ENCODE measurements at places on chromosomes 12 and 14. TPM values are rescaled to one million over a fixed set of nuclear protein-coding genes. Genes with fewer than 3 reads are reported as not detected.
A peak's percentile ranks its signal among the peaks of the same experiment; 100 is the strongest.

DNA sequence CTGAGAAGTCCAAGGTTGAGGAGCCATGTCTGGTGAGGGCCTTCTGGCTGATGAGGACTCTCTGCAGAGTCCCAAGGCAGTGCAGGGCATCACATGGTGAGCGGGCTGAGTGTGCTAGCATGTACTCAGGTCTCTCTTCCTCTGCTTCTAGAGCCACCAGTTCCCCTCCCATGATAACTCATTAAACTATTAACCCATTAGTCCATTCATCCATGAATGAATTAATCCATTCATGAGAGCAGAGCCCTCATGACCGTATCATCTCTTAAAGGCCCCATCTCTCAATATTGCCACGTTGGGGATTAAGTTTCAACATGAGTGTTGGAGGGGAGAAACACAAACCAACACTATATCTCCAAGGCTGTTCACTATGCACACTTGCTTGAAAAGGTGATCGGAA, 83.7 kb downstream of the TMEM30B start:
- no peak for DNase-seq

DNA sequence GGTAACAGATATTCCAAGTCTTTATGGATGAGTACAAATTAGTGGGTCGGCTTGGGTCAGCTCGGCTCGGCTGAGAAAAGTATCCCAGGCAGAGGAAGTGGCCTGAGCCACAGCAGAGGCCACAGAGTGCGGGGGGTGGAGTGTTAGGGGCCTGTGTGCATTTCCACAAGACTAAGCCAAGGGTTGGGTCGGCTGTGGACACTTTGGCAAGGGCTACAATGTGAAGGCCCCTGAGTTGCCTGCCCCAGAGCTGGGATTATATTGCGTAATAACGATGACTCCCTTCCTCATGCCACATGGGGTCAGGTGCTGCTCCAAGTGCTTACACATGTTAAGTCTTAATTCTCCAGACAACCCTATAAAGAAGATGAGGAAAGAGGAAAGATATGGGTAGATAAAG, 11.4 kb downstream of the EVL start:
- no peak for DNase-seq

GRCh38 chr14:101595887-101596721, 34.8 kb downstream of the DIO3 start:
- DNase-seq: no peak

DNA sequence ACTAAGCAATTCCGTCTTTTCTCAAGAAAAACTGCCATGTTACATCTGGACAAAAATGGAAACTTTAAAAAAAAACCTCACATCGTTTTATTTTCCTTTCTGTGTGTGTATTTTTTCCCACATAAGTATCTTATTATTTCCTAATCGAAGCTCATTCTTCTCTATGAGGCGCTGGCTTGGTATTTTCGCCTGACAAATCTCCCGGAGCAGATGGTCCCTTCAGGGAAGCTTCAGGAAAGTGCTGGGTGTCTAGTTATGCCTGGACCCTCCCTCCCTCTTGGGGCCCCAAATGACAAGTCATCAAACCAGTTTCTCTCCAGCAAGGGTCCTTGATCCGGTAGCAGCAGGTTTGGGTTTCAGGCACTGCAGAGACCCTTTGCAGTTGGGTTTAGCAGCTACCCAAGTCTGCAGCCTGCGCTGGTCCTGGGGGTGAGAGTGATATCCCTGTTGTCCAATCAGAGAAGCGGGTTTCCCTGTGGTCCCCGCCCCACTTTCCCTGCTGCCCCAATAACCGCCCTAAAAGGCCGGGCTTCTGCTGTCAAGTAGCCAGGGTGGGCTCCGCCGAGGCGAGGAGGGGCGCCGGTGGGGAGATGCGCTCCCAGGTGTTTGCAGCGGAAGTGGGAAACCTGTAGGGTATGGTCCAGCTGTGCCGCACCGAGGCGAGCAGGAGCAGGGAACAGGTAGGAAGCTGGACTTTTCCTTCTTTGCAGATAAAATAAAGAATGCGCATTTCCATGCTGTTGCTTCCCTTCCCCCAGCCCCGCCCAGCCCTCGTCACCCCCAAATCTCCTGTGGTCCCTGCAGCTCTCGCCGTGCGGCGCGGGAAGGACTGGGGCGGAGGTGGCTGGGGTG, at the start of gene CNTN1:
CNTN1 (plus strand) TSS at position 527 of the 852 bp plus-strand sequence.
- peak; percentile 71 for DNase-seq

- DNase-seq: no peak
Measured at GRCh38 chr12:100295764-100296555, 29.0 kb downstream of the SCYL2 start.

- DNase-seq: peak; percentile 37
Measured at GRCh38 chr14:105855893-105856675, 329.7 kb downstream of the TMEM121 start.

DNA sequence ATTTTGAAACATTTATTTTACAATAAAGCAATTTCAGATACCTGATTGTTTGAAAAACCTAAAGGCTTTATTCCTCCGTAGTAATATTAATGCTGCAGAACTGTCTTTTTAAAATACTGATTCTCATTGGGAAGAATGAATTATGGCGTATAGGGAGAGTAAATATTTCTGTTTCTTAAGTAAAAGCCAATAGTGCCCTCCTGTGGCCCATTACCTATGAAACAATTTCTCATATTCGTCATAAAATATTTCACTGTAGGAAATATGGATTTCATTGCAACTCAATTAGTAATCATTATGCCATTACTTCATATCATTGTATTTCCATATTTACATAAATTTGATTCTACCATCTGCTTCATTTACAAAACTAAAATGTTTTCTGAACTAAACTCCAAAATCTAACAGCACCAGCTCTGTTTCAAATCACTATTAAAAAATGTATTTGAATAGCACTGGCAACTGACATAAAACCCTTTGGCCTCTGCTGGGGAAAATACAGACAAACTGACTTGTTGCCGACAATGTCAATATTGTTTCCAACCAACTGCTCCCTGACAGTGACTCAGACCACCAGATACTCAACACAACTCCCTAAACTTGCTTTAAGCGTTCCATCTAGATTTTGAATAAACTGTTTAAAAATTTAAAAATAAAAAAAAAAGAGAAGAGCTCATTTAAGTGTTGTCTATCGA, 290.3 kb downstream of the NAV3 start:
- DNase-seq: no peak

GRCh38 chr12:19757317-19757877, 318.1 kb downstream of the AEBP2 start:
- no peak for DNase-seq

DNA sequence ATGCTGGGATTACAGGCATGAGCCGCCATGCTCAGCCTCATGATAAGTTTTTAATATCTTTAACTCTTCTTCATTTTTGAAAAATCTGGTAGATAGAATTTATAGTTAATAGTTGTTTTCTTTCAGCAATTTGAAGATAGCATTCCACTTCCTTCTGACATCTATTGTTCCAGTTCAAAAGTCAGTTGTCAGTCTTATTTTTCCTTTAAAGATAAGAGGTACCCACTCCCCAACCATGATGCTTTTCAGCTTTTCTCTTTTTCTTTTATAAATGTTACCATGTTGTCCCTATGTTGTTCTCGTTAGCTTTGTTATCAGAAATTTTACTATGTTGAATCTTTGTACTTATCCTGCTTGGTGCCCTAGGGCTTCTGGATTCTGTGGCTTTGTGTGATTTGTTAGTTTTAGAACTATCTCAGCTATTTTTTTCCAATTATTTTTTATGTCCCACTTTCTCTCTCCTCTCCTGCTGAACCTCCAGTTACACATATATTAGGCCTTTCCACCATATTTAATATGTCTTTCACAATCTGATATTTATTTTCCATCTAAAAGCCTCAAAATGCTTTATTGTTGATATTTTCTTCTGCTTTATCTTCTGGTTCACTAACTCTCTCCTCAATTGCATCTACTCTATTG, 181.6 kb upstream of the FOXN3 start:
- DNase-seq: no peak

GRCh38 chr14:105282098-105282725, 18.6 kb downstream of the BRF1 start:
- no peak for DNase-seq

DNA sequence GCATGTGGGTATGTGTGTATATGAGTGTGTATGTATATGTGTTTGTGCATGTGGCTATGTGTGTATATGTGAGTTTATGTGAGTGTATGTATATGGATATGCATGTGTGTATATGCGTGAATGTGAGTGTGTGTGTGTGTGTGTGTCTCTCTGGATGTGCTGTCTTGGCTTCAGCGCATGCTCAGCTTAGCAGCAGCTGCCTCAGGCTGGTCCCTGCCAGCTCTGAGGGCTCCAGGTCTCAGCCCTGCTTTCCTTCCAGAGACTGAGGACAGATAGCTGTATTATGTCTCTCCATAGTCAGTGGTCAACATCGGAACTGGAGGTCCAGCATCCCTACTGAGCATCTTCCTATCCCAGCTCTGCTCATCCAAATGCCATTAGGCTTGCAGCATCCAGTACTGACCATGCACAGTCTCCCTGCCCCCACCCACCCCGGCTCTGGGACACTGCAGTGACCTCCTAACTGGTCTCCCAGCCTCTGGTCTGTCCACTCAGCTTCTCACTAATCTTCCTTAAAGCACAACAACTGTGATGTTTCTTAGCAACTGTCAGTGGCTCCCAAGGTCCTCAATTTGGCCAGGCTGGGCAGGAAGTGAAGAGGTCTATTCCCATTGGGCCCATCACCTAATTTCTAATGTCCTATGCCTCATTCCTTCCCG, 22.8 kb downstream of the FAIM2 start:
- DNase-seq: no peak

DNA sequence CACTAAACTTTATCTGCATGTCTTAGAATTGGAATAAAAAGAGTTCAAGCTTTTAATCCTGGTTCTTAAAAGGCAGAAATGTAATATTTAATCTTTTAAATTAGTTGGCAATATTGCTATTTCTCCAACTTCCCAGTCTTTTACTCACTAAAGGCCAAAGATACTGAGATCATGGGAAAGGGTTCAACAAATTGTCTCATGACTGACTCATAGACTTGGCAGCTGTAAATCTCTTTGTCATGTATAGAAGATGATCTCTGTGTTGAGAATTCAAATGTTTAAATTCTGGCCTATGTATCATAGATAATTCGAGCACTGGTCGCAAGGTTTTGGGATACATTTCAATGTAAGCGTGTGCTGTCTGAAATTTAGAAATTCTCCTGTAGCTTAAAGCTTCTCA, 40.1 kb upstream of the STRAP start:
- DNase-seq: no peak

DNA sequence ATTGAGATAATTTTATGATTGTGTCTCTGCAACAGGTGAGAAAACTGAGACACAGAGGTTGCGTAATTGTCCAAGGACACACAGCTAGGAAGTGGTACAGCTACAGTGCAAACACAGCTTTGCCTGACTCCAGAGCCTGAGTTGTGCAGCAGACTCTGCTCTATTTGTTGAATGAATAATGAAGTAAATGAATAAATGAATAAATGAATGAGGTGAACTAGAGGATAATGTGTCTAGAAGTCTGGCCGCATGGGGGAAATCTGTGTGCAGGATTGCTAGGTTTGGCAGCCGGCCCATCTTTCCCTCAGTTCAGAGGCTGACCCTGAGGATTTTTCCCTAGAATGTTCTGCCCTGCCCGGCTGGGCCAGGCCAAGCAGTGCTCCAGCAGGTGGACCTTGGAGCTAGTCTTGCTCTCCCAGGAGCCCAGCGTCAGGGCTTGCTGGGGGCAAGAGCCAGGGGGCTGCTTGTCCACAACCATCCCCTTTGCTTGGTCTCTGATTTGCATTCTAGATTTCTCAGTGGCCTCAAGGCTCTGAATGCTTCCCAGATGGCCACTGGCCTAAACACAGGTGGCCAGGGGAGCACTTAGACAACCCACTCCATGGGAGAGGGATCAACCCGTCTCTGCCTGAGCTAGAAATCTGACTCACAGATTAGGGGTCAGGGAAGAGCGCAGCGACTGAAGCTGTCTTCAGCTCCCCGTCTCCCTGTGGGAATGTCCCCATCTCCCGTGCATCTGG, 225.2 kb downstream of the C12orf75 start:
- no peak for DNase-seq

GRCh38 chr12:122668268-122668667, 34.9 kb downstream of the HCAR2 start:
- DNase-seq: no peak

- DNase-seq: no peak
Measured at GRCh38 chr14:69993326-69993725, 114.1 kb downstream of the SMOC1 start.

DNA sequence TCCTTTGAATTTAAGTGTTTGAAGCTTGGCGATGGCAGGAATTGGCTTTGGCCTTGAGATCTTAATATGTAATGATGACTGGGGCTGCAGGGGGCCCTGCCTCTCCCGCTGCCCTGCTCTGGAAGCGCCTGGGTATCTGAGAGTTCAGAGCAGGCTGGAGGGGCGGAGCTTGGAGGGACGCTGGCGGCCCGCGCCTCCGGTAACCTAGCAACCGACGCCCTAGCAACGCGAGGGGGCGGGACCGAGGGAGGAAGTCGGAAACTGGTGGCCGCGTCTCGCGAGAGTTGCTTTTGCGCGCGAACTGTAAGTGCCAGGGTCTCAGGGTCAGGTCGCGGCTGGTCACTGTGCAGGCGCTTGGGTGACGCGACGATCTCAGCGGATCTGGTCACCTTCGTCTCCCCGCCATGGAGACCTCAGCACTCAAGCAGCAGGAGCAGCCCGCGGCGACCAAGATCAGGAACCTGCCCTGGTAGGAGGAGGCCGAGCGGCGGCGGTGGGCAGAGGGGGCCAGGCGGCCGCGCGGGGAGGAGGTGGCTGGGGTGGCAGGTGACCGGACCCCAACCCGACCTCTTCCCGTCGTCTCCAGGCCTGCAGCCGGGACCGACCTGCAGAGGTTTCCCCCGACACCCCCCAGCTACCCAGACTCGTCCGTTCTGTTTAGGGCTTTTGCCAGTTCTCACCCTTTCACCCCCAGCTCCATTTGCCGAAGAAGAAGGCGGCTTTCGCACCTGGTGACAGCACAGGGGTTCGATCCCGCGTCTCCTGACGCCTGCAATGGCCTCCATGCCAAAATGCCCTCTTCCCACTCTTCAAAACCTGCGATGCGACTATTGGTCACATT, at the start of gene RFC5:
RFC5 (plus strand) TSS at position 280 of the 841 bp plus-strand sequence; CDS start at position 405, 125 bp downstream.
- DNase-seq: peak; percentile 95

DNA sequence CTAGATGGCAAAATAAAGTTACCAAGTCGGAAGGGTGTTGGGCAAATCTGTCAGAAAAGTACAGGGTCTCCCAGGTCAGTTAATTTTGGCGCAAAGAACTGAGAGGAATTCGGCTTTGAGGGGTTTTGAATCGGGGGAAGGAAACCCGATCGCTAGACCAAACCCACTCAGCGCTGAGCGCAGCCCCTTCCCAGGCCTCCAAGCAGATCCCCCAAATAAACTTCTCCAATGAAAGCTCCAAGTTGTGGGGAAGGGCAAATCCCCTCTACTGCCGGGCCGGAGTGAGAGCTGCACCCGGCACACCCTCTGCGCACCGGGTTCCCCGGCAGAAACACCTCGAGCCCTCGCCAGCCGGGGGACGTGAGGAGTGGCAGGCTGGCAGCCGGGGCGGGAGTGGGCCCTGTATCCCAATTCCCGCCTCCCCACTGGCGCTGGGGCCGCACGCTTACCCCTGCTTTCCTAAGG, 441 bp downstream of the E2F7 start:
- no peak for DNase-seq

The GDF11 gene
- 21.3 TPM for total RNA-seq

The PIANP gene
- total RNA-seq: 108 TPM

The FITM1 gene
- not detected for total RNA-seq

The ERP27 gene
- total RNA-seq: not detected

The PTPRR gene
- total RNA-seq: 17.8 TPM

The SERPINA12 gene
- not detected for total RNA-seq

The RFLNA gene
- 10.1 TPM for total RNA-seq

The CLEC1B gene
- total RNA-seq: not detected

The SERPINA3 gene
- 765 TPM for total RNA-seq

The ABHD12B gene
- 7.2 TPM for total RNA-seq

The KERA gene
- not detected for total RNA-seq

The ACSM4 gene
- total RNA-seq: not detected
